ENCODE measurements at places on chromosomes 5 and 9.

- DNase-seq, result no peak
These were observed 111.1 kb upstream of the S1PR3 start for GRCh38 chr9:88880199-88880598.

GRCh38 chr5:36635721-36636390 is 29.4 kb downstream of the SLC1A3 start:
- no peak for DNase-seq

GRCh38 chr9:99049228-99049627 is 55.7 kb upstream of the TGFBR1 start:
- no peak for DNase-seq

GRCh38 chr9:14961372-14962068 is 51.3 kb upstream of the FREM1 start:
- DNase-seq, result no peak

- DNase-seq, result no peak
These were observed 174.0 kb downstream of the PALM2AKAP2 start for GRCh38 chr9:109953813-109954497.

GRCh38 chr5:145161391-145161790 is 673.8 kb downstream of the PRELID2 start:
- DNase-seq, result no peak

GRCh38 chr9:91371894-91372293 is 10.2 kb upstream of the AUH start:
- DNase-seq, result no peak

DNA sequence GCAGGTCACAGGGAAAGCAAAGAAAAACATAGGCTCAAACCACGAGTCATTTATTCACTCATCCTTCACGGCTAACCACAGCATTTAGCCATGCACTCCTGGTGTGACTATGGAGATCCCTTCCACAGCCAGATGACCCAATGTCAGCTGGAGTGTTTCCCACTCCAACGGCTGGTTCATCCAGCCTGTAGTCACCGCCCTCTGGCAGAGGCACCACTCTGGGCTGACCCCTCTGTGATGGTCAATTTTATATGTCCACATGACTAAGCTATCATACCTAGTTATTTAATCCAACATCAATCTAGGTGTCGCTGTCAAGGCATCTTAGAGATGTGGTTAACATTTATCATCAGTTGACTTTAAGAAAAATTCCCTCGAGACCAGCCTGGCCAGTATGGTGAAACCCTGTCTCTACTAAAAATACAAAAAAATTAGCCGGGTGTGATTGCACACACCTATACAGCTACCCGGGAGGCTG is 9.5 kb upstream of the PHF19 start:
- DNase-seq, result no peak

DNA sequence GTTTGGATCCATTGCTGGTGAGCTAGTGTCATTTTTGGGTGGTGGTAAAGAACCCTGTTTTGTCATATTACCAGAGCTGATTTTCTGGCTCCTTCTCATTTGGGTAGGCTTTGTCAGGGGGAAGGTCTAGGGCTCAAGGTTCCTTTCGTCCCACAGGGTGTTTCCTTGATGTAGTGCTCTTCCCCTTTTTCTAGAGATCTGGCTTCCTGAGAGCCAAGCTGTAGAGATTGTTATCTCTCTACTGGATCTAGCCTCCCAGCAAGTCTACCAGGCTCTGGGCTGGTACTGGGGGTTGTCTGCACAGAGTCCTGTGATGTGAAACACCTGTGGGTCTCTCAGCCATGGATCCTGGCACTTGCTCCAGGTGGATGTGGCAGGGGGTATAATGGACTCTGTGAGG is 145.9 kb downstream of the HINT1 start:
- no peak for DNase-seq

- no peak for DNase-seq
These were observed 804 bp downstream of the TTC39B start for GRCh38 chr9:15306068-15306756.

- no peak for DNase-seq
These were observed 178.8 kb upstream of the CDH10 start for GRCh38 chr5:24823625-24824024.

GRCh38 chr5:88818296-88818695 is 64.7 kb downstream of the MEF2C start:
- no peak for DNase-seq

DNA sequence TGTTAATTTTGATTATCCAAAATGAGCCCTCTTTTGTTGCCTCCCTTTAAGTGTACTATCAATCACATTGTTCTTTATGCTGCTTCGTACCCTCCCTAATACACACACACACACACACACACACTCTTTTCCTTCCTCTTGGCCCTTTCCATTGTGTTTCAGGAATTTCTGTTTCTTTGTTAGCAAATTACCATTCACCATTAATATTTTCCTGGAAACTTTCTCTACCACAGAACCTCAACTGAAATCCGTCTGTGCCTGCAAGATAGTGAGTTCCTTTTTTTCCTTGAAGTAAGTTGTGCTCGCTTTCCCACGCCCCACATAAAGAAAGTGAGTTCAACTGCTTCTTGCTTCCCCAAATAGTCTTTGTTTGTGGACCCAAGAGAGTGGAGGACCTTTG is 61.8 kb downstream of the SMIM15 start:
- no peak for DNase-seq

DNA sequence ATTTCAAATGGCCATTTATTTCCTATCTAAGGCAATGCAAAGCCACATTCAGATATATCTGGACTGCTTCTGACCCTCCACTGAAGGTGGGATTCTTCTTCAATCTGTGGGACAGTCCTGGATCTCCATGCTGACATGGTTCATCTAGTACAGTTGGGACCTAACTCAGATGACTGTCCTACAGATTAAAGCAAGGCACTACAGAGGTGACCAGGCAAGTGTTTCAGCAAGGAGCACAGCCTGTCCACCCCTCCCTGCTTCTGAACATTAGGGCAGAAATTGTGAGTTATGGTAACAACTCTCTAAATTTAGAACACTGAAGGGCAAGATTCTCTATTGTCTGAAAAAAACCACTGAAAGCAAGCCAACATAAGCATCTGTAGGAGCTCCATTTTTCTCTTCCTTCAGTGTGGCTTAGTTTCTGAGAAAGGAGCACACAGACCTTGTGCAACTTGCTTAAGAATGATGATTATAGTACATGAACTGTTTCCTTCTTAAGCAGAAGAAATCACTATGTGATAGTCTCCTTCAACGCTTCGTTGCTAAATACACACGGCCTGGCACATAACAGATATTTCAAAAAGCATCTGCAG is 62.9 kb upstream of the BARX1 start:
- no peak for DNase-seq

- no peak for DNase-seq
These were observed 351.5 kb upstream of the KLF4 start for GRCh38 chr9:107841076-107841475.

- no peak for DNase-seq
These were observed 110.5 kb downstream of the NUDT12 start for GRCh38 chr5:103452089-103452488.

DNA sequence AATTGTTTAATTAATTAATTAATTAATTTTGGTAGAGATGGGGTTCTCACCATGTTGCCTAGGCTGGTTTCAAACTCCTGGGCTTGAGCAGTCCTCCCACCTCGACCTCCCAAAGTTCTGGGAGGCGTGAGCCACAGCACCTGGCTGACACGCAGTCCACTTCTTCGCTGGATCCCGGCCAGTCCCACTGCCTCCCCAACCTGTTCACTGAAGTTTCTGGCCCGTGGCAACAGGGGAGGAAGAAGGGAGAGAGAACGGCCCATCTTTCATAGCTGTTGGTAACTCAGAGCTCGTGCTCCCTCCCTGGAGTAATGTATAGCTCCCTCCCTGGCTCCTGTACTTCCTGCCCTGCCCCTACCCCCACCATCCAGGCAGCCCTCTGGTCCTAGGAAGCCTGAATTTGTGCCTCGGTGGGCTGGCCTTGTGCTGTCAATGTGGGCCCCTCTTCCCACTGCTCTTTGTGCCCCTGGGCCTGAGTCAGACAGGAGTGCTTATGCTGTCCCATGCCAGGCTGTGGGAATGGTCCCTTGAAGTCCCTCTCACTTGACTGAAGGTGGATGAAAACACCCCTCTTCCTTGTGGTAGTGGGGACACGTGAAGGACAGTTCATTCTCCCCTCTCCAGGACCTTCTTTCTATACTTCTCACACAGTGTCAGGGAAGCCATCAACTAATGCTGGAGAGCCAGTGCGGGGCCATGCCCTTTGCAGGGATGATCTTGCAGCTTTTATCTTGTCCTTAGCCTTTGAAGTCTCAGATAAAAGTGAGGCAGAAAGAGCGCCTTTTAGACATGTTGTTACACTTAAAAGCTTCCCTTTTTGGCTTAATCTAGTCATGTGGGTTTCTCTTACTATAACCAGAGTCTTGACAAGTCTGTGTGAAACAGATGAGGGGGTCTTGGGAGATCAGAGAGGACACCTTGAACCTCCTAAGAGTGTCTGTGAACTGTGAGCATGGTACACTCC is 38.1 kb downstream of the ANGPTL2 start:
- no peak for DNase-seq

- DNase-seq, result no peak
These were observed 112.7 kb downstream of the OSTF1 start for GRCh38 chr9:75200892-75201470.

DNA sequence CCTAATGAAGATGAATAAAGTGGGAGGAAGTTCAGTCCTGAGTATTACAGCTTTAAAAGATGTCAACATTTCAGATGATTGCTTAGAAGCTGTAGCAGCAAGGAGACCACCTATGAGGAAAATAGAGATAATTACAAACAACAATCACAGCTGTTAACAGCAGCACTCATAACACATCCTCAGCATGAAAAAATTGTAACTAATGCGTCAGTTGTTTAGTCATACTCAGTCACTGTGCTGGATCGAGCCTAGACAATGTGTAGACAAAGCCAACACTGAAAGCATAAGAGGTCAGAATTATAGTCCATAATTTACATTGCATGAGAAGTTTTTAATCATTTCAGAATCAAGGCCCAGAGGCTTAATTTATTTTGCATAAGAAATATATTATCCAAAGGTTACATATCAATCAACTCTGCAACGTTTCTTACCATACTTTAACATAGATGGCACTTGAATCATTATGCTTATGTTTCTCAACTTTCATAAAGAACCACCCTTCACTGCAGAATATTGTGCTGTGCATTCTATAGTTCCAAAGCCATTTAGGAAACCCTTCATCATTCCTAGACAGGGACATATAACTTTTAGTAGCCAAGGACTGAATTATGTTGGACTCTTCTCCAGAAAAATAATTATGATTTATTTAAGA is 60.2 kb upstream of the HAPLN1 start:
- no peak for DNase-seq

DNA sequence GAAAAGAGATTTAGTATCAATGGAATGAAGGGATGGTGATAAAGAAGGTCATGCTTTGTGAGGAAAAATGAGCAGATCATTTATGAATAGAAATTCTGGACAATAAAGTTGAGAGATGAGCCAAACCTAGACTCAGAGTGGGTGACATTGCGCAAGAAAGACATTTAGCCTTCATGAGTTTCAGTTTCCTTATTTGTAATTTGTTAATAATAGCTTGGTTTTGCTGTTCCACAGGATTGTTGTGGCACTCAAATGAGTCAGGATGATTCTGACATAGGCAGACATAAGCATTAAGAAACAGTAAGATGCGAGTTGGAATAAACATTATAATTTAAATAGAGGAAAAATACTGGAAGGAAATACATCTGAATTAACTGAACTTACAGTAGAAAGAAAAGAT is 34.8 kb downstream of the ITGA2 start:
- DNase-seq, result no peak

- DNase-seq, result no peak
These were observed 123.1 kb upstream of the ANKRD55 start for GRCh38 chr5:56356121-56356835.

- DNase-seq, result no peak
These were observed 565.5 kb downstream of the EBF1 start for GRCh38 chr5:158534203-158534602.

DNA sequence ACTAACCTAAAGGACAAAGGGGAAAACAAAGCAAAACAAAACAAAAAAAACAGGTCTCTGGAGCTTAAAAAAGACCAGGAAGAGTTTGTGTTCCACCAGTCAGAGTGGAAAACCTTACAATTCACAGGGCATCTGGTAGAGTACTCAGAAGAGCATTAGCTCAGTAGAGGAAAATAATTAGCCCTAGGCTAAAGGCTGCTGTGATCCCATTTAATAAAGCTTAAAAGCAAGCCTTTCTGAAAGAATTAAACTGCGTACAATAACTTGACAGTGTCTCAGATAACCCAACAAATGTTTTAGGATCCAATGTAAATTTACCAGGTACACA is 7.3 kb downstream of the ECM2 start:
- DNase-seq, result no peak

DNA sequence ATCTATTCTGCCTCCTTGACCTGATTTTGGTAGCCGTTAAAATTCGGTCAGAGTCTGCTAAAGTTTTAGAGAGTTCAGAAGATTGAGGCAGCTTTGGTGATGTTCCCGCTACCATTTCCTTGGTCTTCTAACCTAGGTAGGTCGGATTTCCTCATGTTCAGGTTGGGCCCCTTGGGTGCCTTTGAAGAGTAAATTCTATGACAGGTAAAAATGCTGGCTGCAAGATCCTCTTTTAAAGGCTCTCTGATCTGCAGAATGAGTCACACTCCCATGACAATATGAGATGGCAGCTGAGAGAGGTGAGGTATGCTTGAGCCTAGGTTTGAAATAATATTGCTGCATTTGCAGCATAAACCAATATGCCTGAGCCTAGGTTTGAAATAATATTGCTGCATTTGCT is 198.9 kb downstream of the TSSK1B start:
- no peak for DNase-seq

DNA sequence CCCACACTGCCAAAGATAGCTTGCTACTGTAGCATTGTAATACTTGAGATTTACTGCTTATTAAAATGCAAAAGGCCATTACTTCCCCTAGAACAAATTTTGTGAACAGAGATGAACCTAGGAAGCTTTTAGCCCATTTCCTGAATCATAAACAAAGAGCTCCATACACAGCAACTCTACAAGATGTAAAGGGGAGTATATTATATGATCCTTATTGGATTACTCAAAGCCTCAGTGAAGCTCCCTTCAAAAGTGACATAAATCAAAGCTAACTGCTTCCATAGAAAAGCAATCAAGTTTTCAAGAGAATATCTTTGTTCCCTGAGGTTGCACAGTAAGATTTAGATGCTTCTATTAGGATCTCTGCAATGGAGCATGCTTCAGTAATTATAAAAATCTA is 629.8 kb downstream of the EFNA5 start:
- DNase-seq, result no peak

DNA sequence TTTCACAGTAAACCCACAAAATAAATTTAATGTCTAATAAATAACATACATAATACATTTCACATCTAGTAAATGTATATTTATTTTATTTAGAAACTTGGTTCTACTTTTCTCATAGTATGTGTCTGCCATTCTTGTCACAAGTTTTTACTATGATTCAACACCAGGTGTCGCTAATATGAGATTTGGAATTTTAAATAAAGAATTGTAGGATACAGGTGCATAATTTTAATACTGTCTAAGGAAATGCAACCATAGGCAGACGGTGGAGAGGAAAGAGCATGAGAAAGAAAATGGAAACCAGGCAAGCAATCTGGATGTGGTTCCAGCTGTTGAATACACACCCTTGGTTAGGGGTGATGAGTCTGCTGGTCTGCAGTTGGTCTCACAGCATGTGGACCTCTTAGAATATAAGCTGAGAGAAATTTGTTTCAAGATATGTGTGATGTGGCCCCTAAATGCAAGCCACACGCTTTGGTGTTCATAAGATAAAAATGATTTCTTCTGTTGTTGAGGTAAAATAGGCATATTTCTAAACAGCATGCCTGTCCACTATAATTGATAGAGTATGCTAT is 114.7 kb upstream of the TXNDC8 start:
- DNase-seq, result no peak
